ENCODE measurements at places on chromosomes 3 and 15.
A peak's percentile ranks its signal among the peaks of the same experiment; 100 is the strongest.

- peak; percentile 67 for DNase-seq
Measured at GRCh38 chr3:122023335-122023910, 1.4 kb upstream of the ILDR1 start.

DNA sequence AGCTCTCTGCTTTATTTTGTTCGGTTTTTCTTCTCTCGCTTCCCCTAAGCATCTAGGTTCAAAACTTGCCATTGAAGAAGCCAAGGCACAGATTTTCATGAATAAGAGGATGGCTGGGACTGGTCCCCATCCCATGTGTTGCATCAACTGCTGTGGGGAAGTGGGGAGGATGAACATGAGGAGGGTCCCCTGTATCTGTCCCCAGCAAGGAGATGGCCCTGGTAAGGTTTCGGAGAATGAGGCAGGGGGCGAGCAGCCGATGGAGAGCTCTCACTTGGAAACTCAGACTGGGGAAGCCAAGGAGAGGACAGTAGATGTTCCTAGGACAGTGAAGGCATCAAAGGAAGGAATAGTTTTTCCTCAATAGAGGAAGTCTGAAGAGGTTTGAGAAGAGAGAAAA, 142.0 kb upstream of the ATP2B2 start:
- no peak for DNase-seq

GRCh38 chr3:186785495-186786018, 2.2 kb downstream of the EIF4A2 start:
- DNase-seq, result no peak

DNA sequence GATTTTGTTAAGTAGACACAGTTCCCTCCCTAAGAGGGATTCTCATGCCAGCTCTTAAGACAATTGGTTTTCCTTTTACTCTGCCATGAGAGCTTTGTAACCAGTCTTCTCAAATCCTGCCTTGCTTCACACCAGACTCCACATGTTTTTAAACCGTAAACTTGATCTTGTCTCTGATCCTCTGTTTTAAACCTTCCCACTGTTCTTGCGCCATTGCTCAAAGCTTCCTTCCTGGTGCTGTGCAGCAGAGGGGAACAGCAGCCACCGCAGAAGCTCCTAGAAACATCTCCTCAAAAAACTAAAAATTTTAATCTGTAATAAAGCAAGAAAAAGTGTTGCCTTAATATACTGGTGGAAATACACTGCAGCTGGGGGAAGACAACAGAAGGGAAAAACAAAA, 154.5 kb upstream of the SATB1 start:
- DNase-seq, result no peak

DNA sequence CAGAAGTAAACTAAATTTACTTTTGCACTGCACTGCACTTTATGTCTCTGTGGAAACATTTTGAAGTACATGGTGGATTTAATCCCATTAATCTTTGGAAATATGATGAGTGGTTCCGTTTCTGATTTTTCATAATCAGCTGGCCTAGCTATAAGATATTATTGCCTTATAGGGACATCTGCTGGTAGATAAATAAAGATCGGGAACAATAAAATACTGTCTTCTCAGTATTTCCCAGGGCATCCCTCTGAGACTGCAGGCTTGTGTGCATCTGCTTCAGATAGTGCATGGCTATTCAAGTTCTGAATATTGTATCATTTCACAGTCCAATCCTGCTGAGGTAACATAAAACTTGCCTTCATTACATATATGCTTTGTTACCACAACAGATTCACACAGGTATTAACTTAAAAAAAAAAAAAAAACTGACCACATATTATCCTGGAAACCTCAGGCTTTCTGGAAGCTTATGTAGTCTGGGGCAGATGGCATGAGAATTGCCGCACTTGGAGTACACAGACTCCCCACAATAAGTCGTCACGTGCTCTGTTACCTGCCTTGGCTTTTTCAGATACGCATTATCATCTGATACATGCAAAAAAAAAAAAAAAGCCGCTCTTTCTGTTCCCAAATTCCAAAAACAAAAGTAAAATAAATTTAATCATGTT, 330.8 kb upstream of the AGTR1 start:
- no peak for DNase-seq
